SK-N-MC (cell line): ENCODE measurements at places on chromosomes 13 and 19.

- no peak for DNase-seq
These were observed 203.1 kb downstream of the TM9SF2 start for GRCh38 chr13:99704390-99704789.

GRCh38 chr19:50725218-50725910, 2.2 kb downstream of the CLEC11A start:
- DNase-seq = no peak

DNA sequence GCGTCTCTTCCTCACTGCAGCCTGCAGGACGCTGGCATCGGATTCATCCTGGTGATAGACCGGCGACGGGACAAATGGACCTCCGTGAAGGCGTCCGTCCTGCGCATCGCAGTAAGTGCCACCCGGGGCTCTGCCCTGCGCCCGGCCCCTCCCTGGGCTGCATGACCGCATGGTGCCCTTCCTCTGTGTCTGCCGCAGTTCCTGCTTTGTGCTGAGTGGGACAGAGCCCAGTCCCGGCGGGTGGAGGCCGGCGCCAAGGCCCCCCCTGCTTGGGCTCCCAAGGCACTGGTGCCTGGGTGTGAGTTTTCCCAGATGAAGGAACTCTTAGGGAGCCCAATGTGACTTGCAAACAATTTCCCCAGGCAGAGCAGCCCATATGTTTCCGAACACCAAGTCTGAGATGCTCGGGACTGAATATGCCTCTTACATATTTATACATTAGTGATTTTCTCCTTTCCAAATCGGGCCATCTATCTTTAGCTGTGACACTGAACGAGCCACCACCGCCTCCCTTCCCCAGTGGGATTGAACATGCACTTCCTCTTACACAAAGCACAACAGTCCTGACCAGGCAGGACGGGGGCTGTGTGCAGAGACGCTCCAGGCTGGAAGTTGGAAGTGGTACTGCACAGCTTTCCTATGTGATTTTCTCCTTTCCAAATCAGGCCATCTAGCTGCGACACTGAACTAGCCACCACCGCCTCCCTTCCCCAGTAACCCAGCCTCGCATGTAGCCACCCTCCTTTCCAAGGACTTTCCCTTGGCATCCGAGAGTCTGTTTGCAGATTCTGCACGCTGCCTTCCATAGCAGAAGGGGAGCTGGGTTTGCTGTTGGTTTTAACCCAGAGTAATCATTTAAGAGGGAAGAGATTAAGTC, 60.1 kb upstream of the F7 start:
- no peak for DNase-seq

GRCh38 chr19:19661141-19661674, 2.3 kb downstream of the ATP13A1 start:
- DNase-seq = no peak

GRCh38 chr13:113216254-113217048, 7.0 kb downstream of the CUL4A start:
- no peak for DNase-seq

- no peak for DNase-seq
These were observed 4.5 kb downstream of the GRIK5 start for GRCh38 chr19:42065511-42065910.

- DNase-seq = no peak
These were observed 4.4 kb downstream of the CILP2 start for GRCh38 chr19:19542507-19542906.

GRCh38 chr19:47044946-47045866, 3.2 kb downstream of the TMEM160 start:
- DNase-seq = no peak

GRCh38 chr19:16380943-16381755, 56.5 kb downstream of the KLF2 start:
- no peak for DNase-seq

DNA sequence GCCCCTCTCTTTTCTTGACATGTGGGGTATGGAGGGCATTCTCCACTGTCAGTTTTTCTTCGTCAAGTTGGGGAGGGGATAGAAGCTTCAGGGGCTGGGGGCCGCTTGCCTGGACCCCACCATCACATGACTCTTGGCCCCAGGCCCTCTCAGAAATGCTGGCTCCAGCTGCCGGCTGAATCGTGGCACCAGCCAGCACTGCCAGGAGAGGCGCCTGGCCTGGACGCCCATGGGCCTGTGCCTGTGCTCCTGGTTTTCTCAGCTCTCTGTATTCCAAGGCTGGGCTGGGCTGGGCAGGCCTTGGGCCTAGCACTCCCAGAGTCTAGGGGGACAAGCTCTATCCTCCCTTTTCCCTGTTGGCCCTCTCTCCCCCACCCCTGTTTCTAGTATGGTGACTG, 38.6 kb downstream of the LYL1 start:
- no peak for DNase-seq

- DNase-seq = no peak
These were observed 359.8 kb upstream of the HTR2A start for GRCh38 chr13:47256618-47257017.

- DNase-seq = no peak
These were observed 9.6 kb upstream of the SLC15A1 start for GRCh38 chr13:98761986-98762616.

DNA sequence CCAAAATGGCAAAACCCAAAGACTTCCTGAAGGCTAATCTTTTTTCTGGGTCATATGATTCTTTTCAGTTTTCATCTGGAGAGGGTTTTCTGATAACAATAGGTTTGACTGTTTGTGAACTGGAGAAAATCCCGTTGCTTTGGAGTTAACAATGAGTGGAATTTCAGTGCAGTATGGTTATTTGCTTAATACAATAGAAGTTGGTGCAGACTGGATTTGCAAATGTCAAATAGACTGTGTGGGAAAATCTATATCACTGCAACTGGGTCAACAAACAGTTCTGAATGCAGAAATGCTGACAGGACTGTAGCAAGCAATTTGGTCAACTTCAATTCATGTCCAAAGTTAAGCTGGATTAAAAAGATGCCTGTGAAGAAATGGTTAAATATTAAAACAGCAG, 267.5 kb upstream of the ARGLU1 start:
- no peak for DNase-seq

- no peak for DNase-seq
These were observed 135.4 kb upstream of the WASF3 start for GRCh38 chr13:26422036-26422435.

- no peak for DNase-seq
These were observed 25.8 kb upstream of the CYP2S1 start for GRCh38 chr19:41166944-41167804.

- no peak for DNase-seq
These were observed 13.2 kb downstream of the SPART start for GRCh38 chr13:36332986-36333385.

GRCh38 chr19:53960886-53961285, 1.9 kb upstream of the CACNG8 start:
- DNase-seq = no peak

- DNase-seq = no peak
These were observed 7.8 kb upstream of the SIGLECL1 start for GRCh38 chr19:51242881-51243630.

DNA sequence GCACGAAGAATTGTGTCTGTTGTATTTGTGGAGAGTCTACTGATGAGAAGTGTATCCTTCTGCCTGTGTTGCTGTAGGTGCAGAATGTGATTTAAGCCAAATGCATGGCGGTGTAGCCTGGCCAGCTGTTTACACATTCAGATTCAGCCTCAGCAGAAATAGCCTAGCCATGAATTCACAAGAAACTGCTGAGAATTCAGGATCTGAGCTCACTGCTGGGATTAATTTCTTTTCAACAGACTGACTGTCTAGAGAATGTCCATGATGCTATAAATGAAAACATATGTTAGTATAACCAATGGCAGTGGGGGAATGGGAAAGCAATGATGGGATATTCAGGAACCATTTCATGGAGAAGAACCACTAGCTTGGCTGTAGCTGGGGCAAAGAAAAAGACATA, 77.4 kb upstream of the RNF113B start:
- DNase-seq = peak; percentile 58

DNA sequence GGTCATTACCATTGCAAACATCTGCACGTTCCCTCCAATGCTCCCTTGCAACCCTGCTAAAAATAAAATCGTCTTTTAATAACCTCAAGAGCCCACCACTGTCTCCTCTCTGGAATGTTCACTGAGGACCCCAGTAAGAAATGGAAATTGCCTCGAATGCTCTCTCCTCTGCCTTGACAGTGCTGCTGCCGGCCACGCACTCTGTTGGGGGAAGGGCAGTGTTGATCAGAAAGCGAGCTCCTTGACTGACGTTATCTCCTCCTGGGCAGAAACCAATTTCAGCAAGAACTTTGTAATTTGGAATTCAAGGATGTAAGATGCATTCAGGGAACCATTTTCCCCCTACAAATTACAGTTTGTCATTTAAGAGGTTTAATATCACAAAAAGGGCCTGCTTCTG, 718.5 kb downstream of the UQCRFS1 start:
- DNase-seq = no peak

GRCh38 chr19:43441716-43442115, 23.7 kb downstream of the LYPD3 start:
- DNase-seq = no peak

DNA sequence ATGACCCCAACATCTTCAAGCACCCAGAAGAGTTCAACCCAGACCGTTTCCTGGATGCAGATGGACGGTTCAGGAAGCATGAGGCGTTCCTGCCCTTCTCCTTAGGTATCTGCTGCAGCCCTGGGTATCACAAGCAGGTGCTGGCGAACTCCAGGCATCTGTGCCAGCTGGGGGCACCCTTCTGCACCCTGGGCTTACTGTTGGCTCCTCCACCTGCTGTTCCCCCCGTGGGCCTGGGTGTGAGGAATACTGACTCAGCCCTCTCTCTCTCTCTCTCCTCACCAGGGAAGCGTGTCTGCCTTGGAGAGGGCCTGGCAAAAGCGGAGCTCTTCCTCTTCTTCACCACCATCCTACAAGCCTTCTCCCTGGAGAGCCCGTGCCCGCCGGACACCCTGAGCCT, 13.0 kb downstream of the CYP2S1 start:
- no peak for DNase-seq

DNA sequence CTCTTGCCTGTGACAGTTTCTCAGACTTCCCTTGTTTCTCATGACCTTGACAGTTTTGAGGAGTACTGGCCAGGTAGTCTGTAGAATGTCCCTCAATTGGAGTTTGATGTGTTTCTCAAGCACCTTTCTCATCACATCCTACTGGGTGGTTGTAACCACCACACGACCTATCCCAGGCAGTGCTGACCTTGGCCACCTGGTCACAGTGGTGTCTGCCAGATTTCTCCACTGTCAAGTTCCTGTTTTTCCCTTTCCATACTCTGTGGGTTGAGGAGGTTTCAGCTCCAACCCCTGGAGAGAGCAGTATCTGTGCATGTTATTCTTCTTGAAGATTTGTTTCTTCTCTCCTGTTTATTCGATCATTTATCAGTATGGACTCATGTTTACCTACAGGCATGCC, 8.4 kb upstream of the UPF3A start:
- no peak for DNase-seq

DNA sequence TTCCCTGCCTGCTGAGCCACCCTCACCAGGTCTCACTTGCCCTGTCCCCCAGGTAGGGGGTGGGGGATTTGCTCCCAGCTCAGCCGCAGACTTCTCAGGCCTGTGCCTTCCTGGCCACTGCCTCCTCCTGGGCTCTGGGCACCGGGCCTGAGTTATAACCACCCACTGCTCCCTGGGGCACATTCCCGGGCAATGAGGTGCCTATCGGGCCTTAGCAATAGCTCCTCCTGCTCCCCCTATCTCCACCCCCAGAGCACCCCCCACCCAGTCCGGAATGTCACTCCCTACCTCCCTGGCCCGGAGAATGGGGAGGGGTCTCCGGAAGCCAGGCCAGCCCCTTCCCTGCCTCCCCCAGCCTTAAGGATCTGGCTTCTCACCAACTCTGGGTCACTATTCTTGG, at the start of gene KLK5:
TSS of gene KLK5 (minus strand) at position 129 of the 400 bp plus-strand sequence. CDS start 381 bp downstream, outside the sequence.
- no peak for DNase-seq

- no peak for DNase-seq
These were observed 29.2 kb upstream of the FXYD3 start for GRCh38 chr19:35086455-35086854.

DNA sequence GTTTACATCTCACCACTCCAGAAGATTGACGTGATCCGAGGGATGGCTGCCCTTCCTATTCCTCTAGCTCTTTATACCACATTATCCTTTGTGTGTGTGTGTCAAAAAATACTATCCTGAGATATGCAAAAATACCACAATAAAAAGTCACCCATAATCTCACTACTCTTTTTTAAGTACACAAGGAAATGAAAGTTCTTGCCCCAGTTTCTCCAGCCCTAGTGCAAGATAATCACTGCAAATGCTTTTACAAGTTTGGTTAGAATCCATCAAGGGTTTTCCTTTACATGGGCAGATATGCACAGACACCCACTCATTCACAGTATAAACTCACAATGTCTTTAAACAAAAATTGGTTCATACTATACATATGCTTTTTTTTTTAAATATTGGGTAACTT, 89.3 kb downstream of the DIAPH3 start:
- no peak for DNase-seq

DNA sequence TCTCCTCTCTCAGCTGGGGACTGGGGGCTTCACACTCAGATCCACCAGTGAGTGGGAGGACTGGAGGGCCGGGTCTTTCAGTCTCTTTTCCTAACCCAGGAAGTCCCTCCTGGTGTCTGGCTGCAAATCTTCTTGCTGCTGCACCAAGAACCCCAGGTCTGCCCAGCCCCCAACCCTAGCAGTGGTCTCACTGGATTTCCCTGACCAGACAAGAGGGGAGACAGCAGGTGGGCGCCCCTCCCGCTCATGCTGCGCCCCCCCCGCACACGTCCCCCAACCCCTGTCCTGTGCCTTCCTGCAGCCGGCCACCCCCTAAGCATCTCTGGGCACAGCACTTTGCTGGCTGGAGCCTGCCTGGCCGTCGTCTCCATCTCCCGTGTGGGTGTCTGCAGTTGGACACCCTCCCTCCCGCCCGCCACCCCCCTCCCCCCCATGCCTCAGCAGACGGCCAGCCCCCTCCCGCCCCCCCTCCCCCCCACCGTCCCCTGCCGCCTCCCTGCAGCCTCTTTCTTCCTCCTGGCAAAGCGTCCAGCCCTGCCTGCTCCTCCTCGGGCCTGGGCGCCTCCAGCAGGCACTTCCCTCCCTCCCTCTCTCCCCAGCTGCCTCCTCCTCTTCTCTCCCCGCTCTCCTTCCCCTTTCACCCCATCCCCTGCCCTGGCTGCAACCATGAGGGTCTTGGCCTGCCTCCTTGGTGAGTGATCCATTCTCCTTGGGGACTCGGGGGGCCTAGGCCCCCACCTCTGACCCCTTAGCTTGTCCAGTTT, at the start of gene SSC5D:
TSS of gene SSC5D (plus strand) at position 513 of the 764 bp plus-strand sequence. CDS start at position 667, 154 bp downstream.
- no peak for DNase-seq
